ENCODE measurements at places on chromosomes 13 and 19.
A peak's percentile ranks its signal among the peaks of the same experiment; 100 is the strongest.

DNA sequence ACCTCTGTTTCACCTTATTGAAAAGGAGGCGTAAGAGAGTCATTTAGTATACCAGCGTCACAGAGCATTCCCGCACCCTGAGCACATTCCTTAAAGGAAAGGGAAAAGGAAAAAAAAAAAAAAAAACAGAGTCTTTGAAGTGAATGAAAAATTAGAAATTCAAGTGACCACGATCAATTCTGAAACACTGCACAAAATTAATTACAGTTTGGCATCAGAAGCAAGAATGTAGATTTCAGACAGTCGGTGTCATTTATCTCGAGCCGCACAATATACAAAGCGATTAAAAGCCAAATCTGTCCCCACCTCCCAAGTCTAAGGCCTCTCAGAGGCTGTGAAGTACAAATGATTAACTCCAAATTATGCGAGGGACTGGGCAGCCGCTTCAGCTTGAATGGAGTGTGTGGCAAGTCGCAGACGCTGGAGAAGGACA is 173.7 kb upstream of the ZNF507 start:
- no peak for DNase-seq

DNA sequence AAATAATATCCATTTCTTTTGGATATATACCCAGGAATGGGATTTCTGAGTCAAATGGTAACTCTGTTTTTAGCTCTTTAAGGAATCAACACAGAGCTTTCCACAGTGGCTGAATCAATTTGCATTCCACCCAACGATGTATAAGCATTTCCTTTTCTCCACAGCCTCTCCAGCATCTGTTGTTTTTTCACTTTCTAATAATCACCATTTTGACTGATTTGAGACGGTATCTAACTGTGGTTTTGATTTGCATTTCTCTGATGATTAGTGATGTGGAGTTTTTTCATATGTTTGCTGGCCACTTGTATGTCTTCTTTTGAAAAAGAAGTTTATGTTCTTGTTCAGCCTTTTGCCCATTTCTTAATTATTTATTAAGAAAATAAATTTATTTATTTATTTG is 352.2 kb upstream of the OBI1 start:
- no peak for DNase-seq

DNA sequence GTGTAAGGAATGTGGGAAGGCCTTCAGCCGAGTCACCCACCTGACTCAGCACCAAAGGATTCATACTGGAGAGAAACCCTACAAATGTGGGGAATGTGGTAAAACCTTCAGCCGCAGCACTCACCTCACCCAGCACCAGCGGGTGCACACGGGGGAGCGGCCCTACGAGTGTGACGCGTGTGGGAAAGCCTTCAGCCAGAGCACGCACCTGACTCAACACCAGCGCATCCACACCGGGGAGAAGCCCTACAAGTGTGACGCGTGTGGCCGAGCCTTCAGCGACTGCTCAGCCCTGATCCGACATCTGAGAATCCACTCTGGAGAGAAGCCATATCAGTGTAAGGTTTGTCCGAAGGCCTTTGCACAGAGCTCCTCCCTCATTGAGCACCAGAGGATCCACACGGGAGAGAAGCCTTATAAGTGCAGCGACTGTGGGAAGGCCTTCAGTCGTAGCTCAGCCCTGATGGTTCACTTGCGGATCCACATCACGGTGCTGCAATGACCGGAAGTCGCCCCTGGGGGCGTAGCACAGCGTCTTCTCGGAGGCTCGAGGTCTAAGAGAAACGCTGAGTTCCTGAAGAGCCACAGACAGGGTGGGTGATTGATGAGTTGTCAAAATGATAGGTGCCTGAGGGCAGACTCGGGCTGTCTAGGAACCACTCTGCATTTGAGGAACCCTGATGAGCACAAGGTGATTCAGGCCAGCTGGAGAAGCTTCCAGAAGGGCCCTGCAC is 12.2 kb downstream of the ZSCAN22 start:
- DNase-seq: no peak

DNA sequence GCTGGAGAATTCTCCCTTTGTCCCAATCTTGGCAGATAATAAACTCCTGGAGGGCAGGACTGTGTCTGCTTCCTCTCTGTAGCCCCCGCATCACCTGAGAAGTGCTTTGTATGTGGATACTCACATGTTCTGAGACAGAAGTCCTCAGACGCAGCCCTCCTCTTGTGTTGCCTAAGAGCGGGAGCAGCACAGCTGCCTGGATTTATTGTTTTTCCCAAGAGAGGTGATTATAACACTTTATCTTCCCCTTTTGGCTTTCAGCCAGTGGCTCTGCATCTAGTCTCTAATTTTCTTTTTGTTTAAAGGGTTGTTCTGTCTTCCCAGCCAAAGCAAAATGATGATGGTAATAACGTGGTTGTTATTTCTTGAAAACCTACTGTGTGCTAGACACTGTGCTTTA is 36.1 kb downstream of the OLFM4 start:
- DNase-seq: peak; percentile 63

DNA sequence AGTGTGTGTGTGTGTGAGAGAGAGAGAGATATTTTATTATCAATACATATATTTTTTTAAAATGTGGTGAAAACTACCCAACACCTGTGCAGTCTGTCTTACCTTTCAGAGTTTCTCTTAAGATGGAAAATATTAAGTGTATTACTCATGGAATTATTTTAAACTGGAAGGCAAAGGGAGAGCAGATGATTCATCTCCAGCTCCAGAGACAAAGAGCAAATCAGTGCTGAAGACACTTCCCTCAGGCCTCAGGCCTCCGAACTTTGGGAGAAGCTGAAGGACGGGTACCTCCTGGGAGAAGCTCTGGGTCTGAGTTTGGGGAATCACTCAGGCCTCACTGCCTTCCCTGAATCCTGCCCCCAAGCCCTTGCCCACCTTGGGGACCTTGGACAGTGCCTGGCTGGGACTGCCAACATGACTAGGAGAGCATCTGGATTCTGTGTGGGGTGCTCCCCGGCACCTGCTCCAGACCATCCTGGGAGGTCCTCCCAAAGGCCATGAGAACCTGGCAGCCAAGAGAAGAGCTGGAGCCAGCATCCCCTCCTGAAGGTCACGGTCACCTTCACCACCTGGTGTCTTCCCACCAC is 170.4 kb upstream of the UBL3 start:
- DNase-seq: no peak

DNA sequence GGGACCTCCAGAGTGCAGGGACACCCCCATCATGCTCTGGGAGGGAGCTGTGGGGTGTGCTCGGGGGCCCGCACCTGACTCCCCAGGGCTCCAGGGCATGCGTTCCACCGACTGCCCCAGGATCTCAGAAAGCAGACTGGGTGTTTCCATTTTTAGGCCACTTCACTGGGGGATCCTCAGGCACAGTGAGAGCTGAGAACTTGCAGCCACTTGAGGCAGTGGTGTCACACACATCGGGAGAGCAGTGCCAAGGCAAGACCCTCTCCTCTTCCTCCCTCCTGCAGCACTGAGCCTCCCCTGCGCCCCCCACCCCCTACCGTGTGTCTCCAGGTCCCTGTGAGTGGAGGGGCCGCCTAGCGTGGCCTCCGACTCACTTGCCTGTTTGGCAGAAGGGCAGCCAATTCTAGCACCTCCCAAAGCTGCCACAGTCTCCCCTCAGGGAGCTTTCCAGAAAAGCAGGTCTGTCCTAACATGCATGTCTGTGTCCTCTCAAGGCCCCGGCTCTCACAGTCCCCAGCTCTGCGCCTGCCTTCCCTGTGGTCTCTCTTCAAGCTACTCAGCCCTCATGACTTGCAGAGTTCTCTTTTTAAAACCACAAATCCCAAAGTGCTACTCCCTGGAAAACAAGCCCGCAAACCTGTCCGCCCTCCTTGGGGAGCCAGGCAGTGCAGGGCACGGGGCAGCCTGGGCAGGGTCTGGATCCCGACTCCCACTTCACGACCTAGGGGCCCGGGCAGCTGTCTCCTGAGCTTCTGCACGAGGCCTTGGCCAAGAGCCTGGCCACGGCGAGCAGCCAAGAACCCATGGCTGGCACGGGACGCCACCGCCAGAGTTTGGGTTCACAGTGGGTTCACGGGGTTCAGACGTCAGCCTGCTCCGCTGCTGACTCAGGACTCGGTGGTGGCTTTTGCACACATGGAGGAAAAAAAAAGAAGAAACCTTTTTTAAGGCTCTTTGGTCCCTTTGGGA is 94.1 kb downstream of the STK24 start:
- no peak for DNase-seq

GRCh38 chr13:106612688-106613087 is 44.8 kb upstream of the ARGLU1 start:
- DNase-seq: peak; percentile 28

- DNase-seq: no peak
These were observed 122.8 kb upstream of the ARGLU1 start for GRCh38 chr13:106690779-106691178.

DNA sequence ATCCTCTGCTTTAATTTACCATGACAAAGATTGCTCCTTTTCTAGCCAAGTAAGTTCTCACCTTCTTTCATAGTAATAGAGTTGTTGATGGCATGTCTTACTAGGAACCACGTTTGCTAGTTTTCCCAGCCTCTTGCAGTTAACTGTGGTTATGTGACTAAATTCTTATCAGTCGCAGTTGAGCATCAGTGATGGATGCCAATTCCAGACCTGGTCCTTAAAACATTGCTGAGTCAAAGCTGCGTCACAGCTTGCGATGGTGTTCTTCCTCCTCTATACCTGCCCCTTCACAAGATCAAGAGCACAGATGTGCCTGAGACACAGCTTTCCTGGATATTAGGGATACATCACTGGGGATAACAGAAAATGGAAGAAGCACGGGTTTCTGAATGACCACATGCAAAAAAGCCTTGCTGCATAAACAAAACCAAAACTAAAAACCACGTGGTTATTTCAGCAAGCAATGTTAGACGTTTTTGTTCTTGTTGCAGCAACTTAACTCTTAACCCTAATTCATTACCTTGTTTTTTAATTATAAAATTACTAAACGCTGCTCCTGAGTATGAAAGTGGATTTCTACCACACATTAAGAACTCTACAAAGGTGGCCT is 97.6 kb upstream of the DACH1 start:
- no peak for DNase-seq

- DNase-seq: no peak
These were observed 5.2 kb upstream of the FUT6 start for GRCh38 chr19:5844456-5845433.

DNA sequence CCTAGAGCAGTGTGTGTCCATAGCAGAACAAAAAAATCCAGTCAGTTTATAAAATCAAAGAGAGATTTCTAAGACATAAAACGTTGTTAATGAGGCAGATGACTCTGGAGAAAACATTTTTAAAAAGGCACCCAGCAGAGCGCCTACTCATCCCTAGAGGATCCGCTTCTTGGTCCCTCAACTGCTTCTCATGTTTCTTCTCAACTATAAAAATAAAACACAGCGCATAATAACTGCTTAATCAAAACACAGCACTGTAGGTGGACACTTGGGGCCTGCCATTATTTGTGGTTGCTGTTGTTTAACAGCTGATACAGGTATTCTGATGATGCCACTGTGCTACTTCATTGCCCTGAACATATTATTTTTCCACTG is 347.9 kb downstream of the FGF9 start:
- DNase-seq: no peak

GRCh38 chr19:3342246-3342645 is 24.1 kb upstream of the NFIC start:
- no peak for DNase-seq

GRCh38 chr13:100961186-100961585 is 286.6 kb upstream of the TMTC4 start:
- no peak for DNase-seq

- DNase-seq: peak; percentile 79
These were observed 152.4 kb downstream of the DCLK1 start for GRCh38 chr13:35978607-35979316.

DNA sequence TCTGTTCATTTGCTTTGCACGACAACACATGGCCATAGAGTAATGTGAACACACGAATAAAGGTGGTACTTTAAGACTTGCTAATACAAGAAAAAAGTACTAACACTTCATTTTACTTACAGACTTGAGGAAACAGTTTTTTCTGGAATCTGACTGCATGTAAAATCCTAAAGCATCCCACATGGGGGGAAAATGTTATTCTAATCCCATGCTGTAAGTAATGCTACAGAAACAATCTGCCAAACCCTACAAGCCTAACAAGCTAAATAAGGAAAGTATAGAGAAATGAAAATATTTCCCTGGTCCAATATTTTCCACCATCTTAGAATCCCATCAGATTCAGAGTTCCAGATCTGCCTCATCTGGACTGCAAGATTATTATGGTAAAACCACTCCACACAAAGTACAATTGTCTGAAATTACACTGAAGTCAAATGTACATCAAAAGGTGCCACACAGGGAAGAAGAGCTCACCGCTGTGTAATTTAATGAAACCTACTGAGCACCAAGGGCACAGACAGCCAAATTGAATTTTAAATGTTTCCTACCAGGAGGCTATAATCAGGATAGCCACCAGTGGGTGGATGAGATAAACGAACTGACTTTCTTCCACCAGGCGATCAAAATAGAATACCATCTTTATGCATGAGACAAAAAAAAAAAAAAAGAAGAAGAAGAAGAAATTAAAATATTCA is 22.0 kb downstream of the LHFPL6 start:
- no peak for DNase-seq

- no peak for DNase-seq
These were observed 18.4 kb upstream of the SIGLEC14 start for GRCh38 chr19:51664997-51665396.

GRCh38 chr19:12513531-12514061 is 29.0 kb upstream of the ZNF709 start:
- DNase-seq: no peak

DNA sequence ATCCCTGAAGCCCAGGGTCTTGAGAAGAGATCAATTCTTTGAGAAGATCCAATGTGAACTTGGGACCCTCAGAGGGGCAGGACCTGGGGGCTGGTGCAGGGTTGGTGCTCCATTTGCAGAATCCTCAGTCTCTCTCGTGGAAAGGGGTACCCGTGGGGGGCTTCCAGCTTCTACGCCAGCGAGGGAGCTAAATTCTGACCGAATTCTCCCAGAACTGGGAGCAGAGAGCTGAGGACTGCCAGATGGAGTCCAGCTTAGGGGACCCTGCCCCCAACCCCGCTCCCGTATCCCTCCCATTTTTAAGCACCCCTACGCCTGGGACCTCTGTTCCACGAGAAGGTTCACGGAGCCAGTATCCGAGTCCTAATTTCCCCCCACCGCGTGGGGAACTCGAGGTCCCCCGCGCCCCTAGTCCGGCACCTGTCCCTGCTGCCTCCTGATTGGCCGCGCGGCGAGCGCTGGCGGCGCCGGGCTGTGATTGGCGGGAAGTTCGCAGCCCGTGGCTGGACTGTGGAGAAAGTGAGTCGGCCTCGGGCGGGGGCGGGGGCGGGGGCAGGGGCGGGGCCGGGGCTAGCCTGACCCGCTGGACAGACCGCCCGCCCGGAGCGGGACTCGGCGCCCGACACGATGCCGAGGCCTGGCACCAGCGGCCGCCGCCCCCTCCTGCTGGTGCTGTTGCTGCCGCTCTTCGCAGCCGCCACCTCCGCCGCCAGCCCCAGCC is 4.4 kb upstream of the LTBP4 start:
- no peak for DNase-seq

DNA sequence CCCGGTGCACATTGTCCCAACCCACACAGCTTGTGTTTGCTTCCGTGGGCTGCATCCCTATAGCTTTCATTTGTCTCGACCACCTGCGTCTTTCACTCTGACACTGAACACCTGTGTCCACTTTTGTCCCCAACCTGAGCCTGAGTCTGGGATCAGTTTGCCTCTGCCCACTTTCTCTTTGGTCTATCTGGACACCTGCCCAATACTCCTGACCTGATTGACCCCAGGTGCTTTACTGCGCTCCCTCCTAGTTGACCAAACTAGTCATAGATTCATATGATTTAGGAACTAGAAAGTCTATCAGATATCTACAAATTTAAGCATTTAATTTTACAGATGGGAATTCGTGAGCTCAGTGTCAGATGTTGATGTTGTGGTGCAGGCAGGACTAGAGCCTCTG is 209.9 kb downstream of the DCT start:
- no peak for DNase-seq

GRCh38 chr19:30498707-30499106 is 126.5 kb downstream of the ZNF536 start:
- peak; percentile 25 for DNase-seq
